ENCODE measurements at places on chromosomes 3 and 15.

GRCh38 chr3:56812754-56813652, 11.3 kb upstream of the ARHGEF3 start:
- peak; percentile 30 for DNase-seq

DNA sequence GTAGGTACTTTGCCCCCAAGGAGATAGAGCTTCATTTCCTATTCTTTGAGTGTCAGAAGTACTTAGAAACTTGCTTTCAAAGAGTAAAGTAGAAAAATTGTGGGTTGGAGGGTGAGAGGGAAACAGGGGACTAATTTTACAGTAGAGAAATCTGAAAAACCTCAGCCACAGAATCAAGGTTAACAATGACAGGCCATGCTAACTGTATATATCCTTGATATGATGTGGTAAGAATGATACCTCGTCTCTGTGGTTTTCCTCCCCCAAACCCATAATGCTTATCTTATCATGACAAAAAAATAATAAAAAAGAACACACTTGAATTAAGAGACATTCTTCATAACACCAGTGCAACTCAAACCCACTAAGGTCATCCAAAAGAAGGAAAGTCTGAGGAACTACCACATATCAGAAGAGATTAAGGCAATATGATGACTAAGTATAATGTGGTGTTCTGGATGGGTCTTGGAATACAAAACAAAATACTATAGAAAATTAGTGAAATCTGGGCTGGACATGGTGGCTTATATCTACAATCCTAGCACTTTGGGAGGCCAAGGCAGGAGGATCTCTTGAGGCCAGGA, 360.4 kb downstream of the ULK4 start:
- no peak for DNase-seq

- DNase-seq, result no peak
Observed at GRCh38 chr3:123491966-123492587, 43.2 kb upstream of the ADCY5 start.

- DNase-seq, result no peak
Observed at GRCh38 chr3:34001990-34002389, 203.6 kb downstream of the PDCD6IP start.

GRCh38 chr3:17724948-17725347, 17.5 kb downstream of the TBC1D5 start:
- DNase-seq, result no peak

- DNase-seq, result no peak
Observed at GRCh38 chr15:74780523-74781430, 1.1 kb upstream of the CSK start.

DNA sequence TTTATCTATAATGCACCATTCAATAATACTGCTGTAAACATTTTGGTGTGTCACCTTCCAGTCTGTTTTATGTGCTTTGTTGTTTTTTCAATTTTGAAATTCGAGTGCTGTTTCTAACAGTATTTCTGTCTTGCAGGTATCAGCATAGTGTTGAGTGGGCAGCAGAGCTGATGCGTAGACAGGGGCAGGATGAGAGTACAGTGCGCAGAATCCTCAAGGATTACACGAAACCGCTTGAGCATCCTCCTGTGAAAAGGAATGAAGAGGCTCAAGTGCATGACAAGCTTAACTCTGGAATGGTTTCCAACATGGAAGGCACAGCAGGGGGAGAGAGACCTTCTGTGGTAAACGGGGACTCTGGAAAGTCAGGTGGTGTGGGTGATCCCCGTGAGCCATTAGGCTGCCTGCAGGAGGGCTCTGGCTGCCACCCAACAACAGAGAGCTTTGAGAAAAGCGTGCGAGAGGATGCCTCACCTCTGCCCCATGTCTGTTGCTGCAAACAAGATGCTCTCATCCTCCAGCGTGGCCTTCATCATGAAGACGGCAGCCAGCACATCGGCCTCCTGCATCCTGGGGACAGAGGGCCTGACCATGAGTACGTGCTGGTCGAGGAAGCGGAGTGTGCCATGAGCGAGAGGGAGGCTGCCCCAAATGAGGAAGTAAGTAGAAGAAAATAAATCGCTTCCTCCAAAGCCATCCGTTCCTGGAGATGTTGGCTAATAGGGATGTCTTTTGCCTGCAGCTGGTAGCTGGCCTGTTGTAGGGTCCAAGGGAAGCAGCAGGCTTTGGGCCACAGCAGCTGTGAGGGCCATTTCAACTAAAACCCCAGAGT, 19.1 kb downstream of the TSEN2 start:
- DNase-seq, result no peak

DNA sequence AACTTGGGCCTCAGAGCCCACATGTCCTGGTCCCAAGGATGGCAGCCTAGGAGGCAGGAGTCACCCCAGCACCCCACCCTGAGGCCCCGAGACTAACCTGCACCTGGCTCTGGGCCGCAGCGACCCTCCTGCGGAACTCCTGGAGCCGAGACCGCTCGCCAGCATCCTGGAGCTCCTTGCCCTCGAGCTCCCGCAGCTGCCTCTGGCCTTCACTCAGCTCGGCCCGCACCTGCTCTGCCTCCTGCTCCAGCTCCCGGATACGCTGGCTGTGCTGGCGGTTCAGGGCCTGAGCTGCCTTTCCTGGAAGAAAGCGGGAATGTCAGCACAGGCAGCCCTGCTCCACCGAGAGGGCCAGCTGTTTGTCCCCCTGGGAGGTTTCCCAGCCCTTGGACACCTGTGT, 13.2 kb downstream of the KIF7 start:
- DNase-seq, result peak; percentile 17

- DNase-seq, result no peak
Observed at GRCh38 chr3:188686324-188686723, 485.4 kb upstream of the TPRG1 start.

DNA sequence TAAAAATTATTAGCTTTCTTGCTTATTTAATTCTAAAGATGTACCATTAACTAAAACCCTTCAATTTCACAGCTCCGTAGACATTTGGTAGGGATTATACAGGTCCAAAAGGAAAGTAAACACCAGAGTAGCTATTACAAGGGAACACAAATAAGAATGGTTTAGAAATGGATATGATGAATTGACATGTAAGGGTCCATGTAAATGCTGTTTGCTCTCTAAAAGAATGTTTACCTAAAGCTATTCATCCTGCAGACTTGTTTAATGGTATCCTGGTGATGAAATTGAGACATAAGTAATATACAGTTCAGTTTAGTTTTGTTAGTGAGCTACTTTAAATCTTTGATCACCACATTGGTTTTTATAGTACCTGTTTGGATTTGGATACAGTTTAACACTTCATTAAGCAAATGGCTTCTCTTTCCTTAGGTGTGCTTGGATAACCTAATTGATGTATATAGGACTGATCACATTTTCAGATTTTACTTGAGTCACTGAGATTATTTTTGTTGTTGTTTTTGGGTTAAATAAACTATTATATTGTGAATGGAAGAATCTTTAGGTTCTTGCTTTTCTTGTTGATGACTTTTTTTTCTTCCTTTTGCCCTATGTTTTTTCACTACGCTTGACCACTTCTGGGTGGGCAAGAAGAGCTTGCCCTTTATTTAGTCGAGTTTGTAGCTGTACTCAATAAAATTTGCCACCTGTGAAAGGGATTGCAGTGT, 115.4 kb downstream of the TCF12 start:
- DNase-seq, result no peak

DNA sequence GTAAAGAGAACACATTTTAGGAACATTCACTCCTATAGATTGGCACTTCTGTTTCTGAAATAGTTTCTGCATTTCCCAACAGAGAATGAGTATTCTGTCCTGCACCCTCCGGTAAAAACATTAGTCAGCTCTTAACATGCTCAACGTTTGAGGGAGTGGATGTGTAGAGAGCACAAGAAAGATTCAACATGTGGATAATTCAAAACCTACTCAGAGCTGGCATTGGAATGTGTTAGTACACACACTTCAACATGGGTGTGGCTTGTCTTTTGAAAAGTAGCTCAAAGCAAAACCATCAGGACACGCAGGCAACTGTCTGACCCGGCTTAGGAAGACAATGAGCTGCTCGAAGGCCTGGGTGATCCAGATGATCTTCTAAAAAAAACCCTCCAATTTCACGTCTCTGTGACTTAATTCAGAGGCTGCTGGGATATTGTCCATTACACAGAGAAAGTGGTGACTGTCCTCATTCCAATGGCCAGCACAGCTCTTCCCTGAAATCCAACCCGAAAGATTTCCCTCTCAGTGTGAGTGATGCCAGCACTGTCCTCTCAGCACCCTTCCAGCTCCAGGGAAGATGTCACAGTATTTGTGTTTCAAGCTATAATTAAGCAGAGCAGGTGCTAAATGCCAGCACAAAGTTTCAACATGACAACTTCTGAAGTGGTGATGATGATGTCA, 18.1 kb downstream of the FBN1 start:
- DNase-seq, result peak; percentile 84

DNA sequence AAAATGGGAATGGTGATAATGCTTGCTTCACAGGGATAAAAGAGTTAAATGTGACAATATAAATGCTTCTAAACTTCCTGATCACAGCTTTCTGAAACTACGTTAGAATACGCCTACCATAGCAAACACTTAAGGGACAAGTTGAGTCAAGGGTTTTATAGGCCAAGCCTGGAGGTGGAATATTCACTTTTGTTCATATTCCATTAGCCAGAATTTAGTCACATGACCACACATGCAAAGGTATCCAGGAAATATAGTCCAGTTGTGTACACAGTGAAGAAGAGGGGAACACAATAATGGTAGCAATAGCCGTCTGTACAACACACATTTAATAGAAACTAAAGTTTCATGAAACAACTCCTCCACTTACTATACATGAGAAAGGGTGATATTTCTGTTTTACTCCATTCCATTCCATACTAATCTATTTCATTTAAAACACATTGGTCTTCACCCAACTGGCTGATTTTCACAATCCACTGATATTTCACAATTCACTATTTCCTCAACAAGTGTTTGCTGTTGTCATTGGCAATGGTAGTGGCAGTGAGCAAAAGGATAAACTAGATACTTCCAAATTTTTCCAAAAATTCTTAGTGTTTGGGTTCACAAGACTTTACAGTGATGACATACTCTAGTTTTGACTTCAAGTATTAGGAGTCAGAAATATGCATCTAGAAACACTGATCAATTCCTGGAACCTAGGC, 270.9 kb downstream of the ERC2 start:
- no peak for DNase-seq

DNA sequence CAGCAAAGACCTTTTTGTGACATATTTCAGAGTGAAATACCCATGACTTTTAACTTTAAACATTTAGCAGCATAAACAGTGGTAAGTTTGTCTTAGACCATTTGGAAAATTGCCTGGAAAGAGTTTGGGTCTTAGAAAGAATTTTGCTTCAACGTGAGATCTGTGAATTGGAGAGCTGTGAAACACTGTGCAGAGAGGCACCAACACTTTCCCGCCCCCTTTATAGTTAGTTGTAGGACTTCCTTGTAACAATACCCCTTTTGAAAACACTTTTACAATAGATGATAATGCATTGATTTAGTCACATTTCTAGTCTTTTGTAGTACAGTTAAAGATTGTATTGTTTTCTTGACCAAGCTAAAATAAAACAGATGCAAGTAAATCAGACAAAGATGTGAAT, 43.5 kb upstream of the MBNL1 start:
- no peak for DNase-seq

- DNase-seq, result no peak
Observed at GRCh38 chr3:61134532-61134931, 116.7 kb downstream of the FHIT start.

GRCh38 chr3:58679974-58680666, 13.5 kb upstream of the FAM3D start:
- peak; percentile 49 for DNase-seq

DNA sequence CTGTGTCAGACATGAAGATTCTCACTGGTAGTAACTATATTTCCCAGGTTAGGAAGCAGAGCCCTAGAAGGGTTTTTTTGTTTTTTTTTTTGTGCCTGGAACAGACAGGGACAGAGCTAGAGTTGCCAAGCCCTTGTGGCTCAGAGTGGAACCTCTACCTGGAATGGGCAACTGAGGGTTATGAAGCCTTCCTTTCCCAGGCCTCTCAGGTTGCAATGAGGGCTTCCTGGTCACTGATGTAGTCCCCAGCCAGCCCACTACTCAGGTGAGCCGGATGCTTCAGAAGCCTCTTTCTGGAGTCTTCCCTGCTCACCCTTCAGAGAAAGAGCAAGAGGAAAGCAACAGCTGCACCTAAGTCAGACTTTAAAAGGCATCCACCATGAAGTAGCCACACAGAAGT, 48.8 kb upstream of the MANF start:
- no peak for DNase-seq

GRCh38 chr3:47035645-47036044, 56.2 kb downstream of the NBEAL2 start:
- no peak for DNase-seq

- peak; percentile 85 for DNase-seq
Observed at GRCh38 chr3:38031022-38031994, 1.9 kb upstream of the PLCD1 start.

DNA sequence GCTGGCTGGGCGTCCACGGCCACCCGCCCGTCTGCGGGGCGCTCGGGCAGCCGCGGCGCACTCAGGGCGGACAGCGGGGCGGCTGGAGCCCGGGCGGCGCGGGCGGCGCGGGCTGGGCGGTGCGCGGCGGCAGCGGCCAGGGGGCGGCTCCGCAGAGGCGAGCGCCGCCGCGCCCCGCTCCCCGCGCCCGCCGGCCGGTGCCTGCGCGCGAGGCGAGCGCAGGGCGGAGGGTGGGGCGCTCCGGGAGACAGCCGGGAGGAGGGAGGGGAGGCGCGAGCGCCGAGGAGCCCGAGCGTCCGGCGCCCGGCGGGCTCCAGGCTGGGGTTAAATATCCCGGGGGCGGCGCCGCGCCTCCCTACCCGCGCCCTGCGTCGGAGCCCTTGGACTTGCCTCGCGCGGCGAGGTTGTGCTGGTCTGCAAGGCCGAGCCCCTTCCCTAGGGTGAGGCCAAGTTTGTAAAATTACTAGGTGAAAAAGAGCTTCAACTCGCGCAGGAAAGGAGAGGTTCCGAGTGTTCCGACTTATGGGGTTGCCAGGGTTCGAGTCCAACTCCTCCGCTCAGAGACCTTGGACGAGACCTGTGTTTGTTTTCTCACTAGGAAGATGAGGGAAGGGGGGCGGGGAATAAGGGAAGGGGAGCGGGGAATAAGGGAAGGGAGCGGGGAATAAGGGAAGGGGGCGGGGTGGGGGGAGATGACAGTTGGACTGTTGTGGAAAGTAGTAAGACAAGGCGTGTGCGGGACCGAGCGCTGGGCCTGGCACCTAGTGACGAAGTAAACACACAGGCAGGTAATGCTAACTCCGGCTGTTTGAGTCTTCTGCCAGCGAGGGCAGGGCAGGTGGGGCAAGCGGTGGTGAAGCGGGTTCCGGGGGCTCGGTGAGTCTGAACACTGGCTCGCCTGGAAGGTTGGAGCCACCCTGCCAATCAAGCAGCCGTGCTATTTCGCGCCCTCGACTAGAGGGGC, at the start of gene TNFAIP8L3:
Gene TNFAIP8L3, minus strand, starts transcription at position 301 of the 964 bp plus-strand sequence. CDS start 311 bp downstream, outside the sequence.
- peak; percentile 69 for DNase-seq

GRCh38 chr3:160580938-160581337, 15.6 kb upstream of the KPNA4 start:
- DNase-seq, result no peak

- peak; percentile 60 for DNase-seq
Observed at GRCh38 chr3:25457671-25458419, 29.8 kb downstream of the RARB start.

- no peak for DNase-seq
Observed at GRCh38 chr3:68771681-68772080, 160.7 kb downstream of the TAFA4 start.

- no peak for DNase-seq
Observed at GRCh38 chr3:190307164-190307545, 15.1 kb downstream of the CLDN1 start.

- DNase-seq, result peak; percentile 7
Observed at GRCh38 chr3:535566-536416, 339.2 kb downstream of the CHL1 start.
